ENCODE measurements at places on chromosomes 7 and 10.

DNA sequence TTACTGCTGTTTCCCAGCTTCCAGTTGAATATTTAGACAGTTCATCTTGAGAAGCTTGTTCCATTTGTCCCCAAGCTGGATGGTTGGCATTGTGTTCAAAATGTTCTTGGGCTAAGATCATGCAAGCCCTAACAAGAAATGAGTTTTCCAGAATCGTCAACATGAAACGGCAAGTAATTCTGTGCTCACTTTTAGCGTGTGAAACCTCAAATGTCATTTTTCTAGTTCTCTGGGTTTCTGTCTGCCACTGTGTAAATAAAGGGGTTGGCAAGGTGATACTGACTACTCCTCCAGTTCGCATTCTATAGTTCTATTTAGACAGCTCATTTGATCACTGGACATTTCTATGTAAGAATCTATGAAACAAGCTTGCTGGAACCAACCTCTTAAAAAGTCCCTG, 194.0 kb downstream of the AHR start:
- no peak for DNase-seq

GRCh38 chr7:46610746-46611145, 689.7 kb upstream of the IGFBP3 start:
- no peak for DNase-seq

GRCh38 chr7:25087855-25088254, 37.2 kb downstream of the CYCS start:
- DNase-seq = no peak

GRCh38 chr7:103343332-103343731, 1.2 kb downstream of the DNAJC2 start:
- no peak for DNase-seq

DNA sequence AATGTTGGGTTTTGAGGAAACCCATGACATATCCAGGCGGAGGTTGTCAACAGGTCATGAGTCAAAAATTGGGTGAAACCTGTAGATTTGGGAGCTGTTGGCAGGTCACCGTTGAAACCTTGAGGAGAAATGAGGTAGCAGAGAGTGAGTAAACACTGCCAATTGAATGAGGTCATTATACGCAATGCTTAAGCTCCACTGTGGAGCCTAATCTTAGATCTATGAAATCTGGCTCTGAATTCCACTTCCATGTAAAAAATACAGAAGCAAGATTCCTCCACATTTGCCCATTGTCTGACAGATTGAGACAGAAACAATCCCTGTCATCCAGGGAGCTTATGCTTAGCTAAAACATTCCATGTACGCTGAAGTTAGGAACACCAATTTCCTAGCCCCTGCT, 76.0 kb upstream of the IL6 start:
- no peak for DNase-seq

- DNase-seq = no peak
These were observed 55.1 kb upstream of the FAM20C start for GRCh38 chr7:137094-137891.

- DNase-seq = no peak
These were observed 873.0 kb downstream of the SORCS3 start for GRCh38 chr10:105514106-105514505.

DNA sequence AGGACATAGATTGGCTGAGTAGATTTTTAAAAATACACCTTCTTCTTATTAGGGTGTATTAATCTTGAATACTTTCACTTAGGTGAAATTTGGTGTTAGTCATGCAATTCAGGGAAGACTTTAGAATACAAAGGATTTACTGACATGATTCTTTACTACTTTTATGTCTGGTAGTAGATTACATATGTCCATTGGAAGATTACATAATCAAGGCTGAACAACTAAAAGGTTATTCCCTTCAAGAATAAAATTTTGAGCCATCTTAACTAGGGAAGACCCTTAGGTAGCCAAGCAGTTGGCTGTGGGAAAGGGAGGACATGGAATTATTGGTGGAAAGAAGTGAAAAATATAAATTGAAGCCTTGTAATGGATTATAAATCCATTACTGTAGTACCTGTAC, 165.0 kb downstream of the ITGB1 start:
- DNase-seq = no peak

GRCh38 chr10:28060031-28060607, 61.2 kb upstream of the ODAD2 start:
- no peak for DNase-seq

DNA sequence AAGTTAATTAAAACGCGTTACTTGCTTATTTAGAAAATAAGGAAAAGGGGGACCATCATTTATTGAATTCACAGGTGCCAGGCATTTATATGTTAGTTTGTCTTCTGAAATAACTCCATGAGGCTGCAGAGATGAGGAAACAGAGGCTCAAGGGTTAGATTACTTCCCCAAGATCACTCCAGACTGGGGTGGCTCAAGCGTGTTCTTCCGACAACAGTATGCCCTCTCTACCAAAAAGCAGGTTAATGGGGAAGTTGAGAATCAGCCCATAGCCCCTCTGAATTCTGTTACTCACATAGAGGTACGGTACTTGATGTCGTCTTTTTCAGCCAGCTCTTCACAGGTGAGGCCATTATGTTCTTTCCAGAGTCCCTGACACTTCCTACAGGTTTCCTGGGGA, 129.3 kb downstream of the RNF216 start:
- no peak for DNase-seq

DNA sequence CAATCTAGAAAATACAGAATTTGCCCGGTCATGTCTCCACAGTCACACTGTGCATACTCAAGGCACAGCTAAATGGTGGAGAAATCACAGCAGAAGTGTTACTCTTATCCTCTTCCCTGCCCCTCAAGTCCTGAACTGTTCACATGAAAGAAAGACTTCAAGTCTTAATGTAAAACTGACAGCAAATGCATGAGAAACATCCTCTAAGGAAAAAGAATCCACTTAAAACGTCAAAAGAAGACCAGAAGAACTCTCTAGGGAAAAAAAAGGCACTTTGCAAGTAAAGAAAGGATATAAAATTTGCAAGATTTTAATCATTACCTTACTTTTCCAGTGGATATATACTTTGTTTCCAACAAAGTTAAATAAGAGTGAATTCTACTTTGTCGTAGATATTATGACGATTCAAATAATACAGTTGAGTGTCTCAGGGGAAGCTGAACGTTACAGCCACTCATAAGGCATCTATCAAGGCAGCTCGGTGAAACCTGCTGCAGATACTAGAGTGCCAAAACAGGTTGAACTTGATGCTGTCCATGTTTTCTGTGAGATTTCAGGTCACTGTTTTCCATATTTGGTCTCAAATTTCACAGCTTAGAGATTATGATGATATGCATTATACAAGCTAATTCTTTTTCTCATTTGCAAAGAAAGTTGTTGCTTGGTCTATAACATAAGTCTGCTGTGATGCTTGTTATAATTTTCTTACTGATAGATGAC, 155.0 kb downstream of the CTTNBP2 start:
- DNase-seq = no peak

GRCh38 chr7:40303996-40304395, 169.2 kb downstream of the SUGCT start:
- DNase-seq = no peak

GRCh38 chr10:70940834-70941568, 52.6 kb upstream of the PCBD1 start:
- peak; percentile 16 for DNase-seq

- peak; percentile 0 for DNase-seq
These were observed 409.5 kb downstream of the GLRX3 start for GRCh38 chr10:130545697-130546096.

DNA sequence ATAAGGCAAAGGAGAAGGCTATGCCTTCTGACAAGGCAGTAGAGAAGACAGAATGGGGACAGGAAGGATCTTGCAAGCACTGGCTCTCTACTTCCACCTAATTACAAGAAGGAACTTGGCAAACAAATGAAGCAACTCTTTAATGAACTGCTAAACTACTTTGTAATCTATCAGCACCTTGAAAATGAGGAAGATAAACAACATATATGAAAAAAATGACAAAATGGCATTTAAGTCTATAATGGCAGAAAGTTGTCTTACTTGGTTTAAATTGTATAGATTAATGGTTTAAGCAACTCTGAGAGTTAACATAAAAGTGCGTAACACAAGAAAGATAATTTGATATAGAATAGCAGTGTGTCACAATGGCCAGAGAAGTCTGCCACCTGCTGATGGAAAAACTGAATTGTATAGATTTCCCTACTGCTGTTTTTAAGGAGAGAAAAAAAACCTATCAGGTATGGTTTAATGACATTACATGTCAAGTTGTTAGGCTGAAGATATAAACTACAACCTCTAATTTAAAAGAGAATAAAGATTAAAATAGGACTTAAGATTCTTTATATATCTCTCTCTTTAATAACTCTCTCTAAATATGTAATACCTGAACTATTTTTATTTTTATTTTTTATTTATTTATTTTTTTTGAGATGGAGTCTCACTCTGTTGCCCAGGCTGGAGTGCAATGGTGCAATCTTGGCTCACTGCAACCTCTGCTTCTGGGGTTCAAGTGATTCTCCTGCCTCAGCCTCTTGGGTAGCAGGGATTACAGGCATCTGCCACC, 11.8 kb downstream of the NT5C3A start:
- DNase-seq = no peak

- DNase-seq = no peak
These were observed 133.8 kb upstream of the CCDC6 start for GRCh38 chr10:60040014-60040662.

GRCh38 chr10:95245425-95246055, 45.3 kb downstream of the PDLIM1 start:
- DNase-seq = no peak

DNA sequence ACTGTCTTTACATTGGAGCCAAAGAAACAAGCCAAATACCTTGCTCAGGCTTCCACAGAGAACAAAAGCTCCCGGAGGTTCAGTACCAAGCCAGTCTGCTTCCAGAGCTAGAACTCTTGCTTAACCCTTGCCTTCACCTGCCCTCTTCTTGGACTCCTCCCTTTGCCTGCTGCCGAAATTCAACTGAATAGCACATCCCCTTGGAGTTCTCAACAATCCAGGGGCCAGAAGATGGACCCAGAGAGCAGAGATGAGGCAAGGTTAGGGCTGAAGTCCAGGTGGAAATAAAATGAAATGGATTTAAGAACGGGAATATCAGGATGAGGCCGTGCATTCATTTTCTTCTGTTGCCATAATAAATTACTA, 876 bp upstream of the PIK3AP1 start:
- no peak for DNase-seq

GRCh38 chr7:12601302-12601869, 30.9 kb downstream of the SCIN start:
- DNase-seq = no peak

DNA sequence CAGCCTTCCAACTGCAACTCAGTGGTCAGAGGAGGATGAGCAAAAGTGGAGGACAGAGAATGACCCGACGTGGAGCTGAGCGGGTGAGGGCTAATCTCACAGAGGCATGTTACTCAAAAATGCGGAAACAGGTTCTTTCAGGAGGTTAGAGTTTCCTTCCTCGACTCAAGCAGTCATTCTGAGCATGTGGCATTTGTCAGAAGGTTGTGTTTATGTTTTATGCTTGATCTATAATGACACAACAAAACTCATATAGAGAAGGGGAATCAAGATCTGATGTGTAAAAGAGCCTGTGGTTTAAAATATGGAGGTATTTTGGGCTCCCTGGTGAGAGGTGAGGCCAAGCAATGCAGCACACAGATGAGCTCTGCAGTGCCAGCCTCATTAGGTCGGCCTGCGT, 311.4 kb downstream of the ADARB2 start:
- no peak for DNase-seq

DNA sequence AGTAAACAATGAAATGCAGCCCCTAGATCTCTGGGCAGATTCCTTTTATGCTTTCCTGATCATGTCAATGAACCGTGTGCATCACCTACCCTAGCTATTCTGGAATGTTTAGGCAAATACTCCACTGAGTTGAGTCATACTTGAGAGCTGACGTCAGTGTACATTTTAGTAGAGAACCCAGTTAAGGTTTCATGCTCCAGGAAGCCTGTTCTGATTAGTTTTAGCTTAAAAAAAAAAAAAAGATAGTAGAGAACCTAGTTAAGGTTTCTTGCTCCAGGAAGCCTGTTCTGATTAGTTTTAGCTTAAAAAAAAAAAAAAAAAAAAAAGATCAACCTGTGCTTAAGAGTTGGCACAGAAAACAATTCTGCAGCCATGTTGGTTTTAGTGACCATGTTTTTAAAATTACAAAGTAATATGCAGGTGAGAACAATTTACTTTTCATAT, 3.7 kb upstream of the MCU start:
- DNase-seq = no peak

- no peak for DNase-seq
These were observed 58.7 kb downstream of the INPP5F start for GRCh38 chr10:119784340-119785067.

- DNase-seq = no peak
These were observed 2.9 kb downstream of the IFIT3 start for GRCh38 chr10:89330537-89331212.

- DNase-seq = no peak
These were observed 194.3 kb downstream of the ELFN1 start for GRCh38 chr7:1864161-1864940.

- no peak for DNase-seq
These were observed 53.1 kb upstream of the AQP1 start for GRCh38 chr7:30858576-30858975.

- DNase-seq = no peak
These were observed 140.4 kb upstream of the MAGI2 start for GRCh38 chr7:79593866-79594301.

GRCh38 chr10:78247266-78247665, 213.6 kb downstream of the RPS24 start:
- DNase-seq = no peak

DNA sequence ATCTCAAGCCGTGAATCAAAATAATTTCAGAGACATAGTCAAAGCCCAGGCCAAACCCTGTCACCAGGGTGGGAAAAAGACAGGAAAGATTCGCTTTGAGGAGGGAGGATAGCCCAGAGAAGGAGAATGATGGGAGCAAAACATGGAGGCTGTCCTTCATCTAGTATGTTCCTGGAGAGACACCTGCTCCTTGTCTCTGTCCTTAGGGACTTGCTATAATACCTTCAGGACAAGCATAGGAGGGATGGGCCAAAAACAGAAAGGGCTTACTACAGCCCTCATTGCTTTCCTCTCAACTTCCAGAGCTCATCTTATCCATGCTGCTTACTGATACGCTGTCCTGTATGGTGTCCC, 593.7 kb downstream of the LRMDA start:
- no peak for DNase-seq

- no peak for DNase-seq
These were observed 51.0 kb upstream of the NKX6-2 start for GRCh38 chr10:132836832-132837540.

DNA sequence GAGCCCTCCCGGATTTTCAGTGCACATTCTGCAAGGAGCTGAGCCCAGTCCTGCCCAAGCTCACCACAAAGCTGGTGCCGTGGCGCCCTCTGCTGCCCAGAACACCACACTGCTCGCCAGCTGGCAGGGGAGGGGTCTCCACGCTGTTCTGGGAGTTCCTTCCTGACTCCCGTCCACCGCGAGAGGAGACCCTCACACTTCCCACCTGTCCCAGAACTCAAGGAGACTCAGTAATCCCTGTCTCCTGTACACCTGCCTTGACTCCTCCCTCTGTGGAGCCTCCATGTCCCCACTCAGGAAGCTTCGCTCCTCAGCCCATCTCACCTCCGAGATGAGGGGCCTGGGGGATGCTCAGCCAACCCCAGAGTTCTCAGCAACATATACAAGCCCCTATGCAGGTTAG, 11.3 kb downstream of the C10orf105 start:
- DNase-seq = no peak

All from NCI-H524 treated with DMSO at 0.1 percent for 48 hours (cell line).